CD4-positive, alpha-beta T cell (primary cell): ENCODE measurements at places on chromosomes 4 and X. TPM values are rescaled to one million over a fixed set of nuclear protein-coding genes. Genes with fewer than 3 reads are reported as not detected.

GRCh38 chr4:6076391-6076790 lies 58.2 kb upstream of the C4orf50 start:
- DNase-seq = no peak

- no peak for DNase-seq
Observed at GRCh38 chrX:20361890-20362262, 95.2 kb upstream of the RPS6KA3 start.

GRCh38 chr4:54440394-54441136 lies 211.5 kb downstream of the PDGFRA start:
- DNase-seq = no peak

DNA sequence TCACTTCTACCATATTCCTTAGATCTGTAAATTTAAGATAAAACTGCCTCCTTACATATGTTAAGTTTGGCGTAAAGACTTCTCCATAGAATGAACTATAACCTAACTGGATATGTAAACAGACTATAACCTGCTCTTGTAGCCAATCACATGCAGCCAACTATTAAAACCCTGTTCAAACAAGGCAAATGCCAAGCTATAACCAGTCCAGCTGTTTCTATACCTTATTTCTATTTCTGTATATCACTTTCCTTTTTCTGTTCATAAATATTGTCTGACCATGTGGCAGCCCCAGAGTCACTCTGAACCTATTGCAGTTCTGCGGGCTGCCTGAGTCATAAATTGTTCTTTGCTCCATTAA lies 12.4 kb upstream of the POF1B start:
- no peak for DNase-seq

GRCh38 chrX:11172415-11172814 lies 61.3 kb downstream of the HCCS start:
- DNase-seq = no peak

GRCh38 chrX:55088795-55089489 lies at the start of gene PAGE2:
Gene PAGE2, plus strand, starts transcription at chrX:55089018. Its CDS starts 1,003 bp downstream, at chrX:55090021.
- no peak for DNase-seq

The IL1RAPL1 gene
- not detected for total RNA-seq

The CCNA2 gene
- 0.34 TPM for total RNA-seq

The TEX13D gene
- total RNA-seq = not detected

The SPANXD gene
- total RNA-seq = not detected
